ENCODE measurements at places on chromosomes 7 and 10.

DNA sequence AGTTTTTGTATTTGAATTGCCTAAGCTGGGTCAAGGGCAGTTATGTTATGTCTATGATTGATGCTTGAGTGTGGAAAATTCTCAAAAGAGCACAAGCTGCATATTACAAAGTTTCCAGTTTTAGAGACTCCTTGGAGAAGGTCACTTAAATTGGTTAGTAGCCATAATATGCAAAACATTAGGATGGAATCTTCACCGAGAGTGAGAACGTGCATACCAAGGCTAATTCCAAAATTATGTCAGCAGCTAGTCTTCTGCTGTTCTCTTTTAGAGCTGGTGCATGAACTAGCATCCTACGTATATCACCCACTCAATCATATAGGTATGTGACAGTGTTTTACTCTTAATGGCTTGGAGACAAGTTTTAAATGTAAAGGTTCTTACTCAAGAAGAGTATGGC is 49.2 kb downstream of the MKX start:
- DNase-seq, result no peak

- no peak for DNase-seq
These were observed 1.9 kb upstream of the LRRC18 start for GRCh38 chr10:48941427-48942075.

DNA sequence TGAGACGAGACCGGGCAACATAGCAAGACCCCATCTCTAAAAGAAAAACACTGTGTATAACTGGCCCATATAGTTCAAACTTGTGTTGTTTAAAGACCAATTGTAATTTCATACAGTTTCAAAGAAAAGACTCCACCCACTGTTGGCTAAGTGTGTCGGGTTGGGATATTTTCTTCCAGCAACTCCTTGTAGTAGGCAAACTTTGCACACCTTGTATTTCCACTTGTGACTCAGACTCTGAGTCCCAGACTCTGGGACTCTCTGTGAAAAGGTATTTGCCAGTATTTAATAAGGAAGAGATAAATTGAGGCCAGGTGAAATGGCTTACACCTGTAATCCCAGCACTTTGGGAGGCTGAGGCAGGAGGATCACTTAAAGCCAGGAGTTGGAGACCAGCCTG is 29.3 kb upstream of the RHBDD2 start:
- no peak for DNase-seq

GRCh38 chr10:58091886-58092285 is 175.8 kb downstream of the IPMK start:
- no peak for DNase-seq

GRCh38 chr7:132750096-132750495 is 173.8 kb upstream of the PLXNA4 start:
- DNase-seq, result no peak

DNA sequence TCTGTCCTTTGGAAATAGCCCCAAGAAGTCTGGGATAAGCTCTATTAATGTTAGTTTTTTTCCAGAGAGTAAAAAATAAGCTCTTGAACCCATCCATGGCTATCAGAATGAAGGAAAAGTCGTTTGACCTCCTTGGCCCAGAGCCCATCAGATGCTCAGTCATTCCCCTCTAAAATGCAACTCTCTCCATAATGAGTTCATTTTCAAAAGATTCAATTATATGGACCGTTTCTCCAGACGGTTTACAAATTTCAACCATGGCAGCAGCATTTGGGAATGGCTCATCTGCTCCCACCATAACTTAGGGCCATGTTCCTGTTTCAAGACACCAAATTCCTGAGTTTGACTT is 220.0 kb downstream of the PTPRN2 start:
- no peak for DNase-seq

DNA sequence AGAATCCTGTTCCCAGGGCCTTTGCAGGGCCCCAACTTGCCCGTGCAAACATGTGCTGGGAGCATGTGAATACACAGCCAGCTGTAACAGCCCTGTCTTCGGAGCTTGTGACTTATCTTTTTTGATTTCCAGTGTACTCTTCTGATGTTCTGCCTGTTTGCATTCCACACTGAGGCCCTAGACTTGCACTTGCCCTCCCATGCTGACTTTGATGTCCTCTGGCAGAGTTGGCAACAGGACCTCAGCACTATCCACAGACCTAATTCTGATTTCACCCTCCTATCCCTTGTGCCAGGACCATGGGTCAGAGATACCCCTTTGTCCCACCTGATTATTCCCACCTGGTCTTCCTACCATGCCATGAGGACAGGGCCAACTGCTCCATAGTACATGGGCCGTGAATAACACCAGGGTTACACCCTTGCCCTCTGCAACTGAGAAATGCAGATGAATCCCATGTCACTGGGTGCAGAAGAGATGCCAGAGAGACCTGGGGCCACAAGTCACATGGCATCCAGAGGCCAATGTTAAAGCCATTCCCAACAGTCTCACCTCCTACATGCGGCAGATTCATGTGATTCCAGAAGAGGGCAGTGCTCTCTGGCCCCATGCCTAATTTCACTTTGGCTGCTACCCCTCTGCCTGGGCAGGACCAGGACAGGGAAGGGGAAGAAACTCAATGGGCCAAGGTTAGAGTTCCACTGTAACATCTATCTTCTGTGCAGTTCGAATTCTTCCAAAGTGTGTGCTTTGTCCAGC is 43.0 kb downstream of the SCRN1 start:
- peak; percentile 7 for DNase-seq

GRCh38 chr7:103691291-103691690 is 245.3 kb upstream of the SLC26A5 start:
- no peak for DNase-seq

GRCh38 chr10:129945064-129945463 is 19.0 kb downstream of the EBF3 start:
- DNase-seq, result no peak

DNA sequence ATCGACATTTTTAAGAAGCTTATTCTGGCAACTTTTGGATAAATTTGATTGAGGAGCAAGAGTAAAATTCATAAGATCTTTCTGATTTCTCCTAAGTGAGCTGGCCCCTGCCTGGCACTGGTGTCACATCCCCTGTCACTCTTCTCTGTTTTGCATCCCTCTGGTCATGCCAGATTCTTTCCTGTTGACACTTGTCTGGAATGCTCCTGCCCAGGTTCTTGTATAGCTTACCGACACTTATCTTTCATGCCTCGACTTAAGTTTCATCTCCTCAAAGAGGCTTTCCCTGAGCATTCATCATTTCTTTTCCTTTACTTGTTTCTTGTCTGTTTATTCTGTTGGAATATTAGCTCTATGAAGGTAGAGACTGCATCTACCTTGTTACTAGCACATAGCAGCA is 22.2 kb upstream of the AASS start:
- DNase-seq, result no peak

DNA sequence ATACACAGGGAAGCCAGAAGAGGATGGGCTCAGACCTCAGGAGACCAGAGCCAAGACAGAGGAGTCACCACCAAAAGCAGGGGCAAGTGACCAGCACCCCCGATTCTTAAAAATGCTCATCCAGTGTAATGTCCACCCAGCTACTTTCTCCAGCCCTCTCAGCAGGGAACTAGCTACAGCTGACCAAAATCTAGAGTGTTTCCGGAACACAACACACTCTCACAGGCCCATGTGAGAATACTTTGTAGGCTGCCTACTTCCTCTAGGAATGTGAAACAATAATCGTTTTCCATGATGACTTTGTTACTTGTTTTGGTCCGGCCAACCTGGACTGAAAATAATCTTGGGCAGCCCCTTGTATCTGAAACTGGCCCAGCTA is 14.5 kb downstream of the PSAP start:
- no peak for DNase-seq

DNA sequence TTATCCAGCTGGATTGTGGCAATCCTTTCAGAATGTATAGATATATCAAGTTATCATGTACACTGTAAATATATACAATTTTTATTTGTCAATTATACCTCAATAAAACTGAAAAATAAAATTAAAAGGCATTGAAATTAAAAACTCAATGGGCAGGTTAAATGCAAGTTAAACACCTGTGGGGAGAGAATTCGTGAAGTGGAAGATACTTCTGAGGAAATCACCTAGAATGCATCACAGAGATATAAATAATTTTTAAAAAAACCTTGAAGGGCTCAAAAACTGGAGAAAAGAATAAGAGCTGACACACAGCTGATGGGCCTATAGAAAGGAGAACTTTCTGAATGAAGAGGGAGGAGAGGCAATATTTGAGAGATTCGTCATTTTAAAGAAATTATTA is 37.2 kb upstream of the DRGX start:
- no peak for DNase-seq

- DNase-seq, result no peak
These were observed 100.3 kb downstream of the MKI67 start for GRCh38 chr10:128025951-128026350.

- no peak for DNase-seq
These were observed 25.3 kb downstream of the IKZF1 start for GRCh38 chr7:50329775-50330174.

DNA sequence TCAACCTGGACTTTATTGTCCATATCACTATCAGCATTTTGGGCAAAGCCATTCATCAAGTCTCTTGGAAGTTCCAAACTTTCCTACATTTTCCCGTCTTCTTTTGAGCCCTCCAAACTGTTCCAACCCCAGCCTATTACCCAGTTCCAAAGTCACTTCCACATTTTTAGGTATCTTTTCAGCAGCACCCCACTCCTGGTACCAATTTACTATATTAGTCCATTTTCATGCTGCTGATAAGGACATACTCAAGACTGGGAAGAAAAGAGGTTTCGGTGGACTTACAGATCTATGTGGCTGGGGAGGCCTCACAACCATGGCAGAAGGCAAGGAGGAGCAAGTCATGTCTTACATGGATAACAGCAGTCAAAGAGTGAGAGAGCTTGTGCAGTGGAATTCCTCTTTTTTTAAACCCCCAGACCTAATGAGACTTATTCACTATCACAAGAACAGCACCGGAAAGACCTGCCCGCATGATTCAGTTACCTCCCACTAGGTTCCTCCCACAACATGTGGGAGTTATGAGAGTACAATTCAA is 50.2 kb downstream of the NRF1 start:
- no peak for DNase-seq

GRCh38 chr7:97680622-97681021 is 51.3 kb upstream of the TAC1 start:
- no peak for DNase-seq

GRCh38 chr10:118395947-118396346 is 53.8 kb upstream of the FAM204A start:
- DNase-seq, result no peak

GRCh38 chr7:25297278-25297677 is 69.0 kb upstream of the NPVF start:
- DNase-seq, result no peak

- peak; percentile 65 for DNase-seq
These were observed 11.5 kb downstream of the PMS2 start for GRCh38 chr7:5997210-5997808.

DNA sequence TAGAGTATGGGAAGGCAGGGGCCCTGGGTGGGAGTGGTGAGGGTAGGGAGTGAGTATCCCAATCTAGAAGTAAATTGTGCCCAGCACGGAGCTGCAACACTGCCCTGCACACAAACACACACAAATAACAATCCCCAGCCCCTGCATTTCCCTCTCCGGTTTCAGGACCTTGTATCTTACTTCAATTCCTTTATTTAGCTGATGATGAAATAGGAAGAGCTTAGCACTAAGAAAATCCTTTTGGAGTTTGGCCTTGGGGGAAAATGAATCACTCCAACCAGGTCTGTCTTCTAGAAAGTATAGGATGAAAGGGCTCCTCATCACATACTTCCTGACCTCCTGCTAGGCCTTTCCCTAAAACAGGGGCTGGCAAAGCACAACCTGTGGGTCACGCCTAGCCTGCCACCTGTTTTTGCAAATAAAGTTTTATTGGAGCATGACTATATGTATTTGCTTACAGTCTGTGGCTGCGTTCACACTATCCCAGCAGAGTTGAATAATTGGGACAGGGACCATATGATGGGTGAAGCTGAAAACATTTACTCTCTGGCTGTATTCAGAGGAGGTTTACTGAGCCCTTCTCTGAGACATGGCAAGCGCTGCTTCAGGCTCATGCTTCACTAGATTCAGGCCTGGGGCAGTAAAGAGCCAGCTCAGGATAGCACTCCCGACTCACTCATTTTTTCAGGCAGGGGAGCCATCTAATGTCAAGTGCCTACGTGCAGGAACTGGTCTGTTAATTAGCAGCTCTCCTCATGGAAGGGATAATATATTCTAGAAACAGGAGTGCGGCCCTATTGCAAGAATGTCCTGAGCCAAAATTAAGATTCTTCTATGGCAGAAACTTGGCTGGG is 111.0 kb downstream of the EGFR start:
- DNase-seq, result no peak

GRCh38 chr10:98268694-98269431 is 869 bp upstream of the LOXL4 start:
- no peak for DNase-seq

- no peak for DNase-seq
These were observed 28.6 kb upstream of the NRP1 start for GRCh38 chr10:33363106-33363505.

- DNase-seq, result no peak
These were observed 113.3 kb downstream of the EBF3 start for GRCh38 chr10:129850790-129851189.

GRCh38 chr10:34029455-34029854 is 695.0 kb upstream of the NRP1 start:
- DNase-seq, result no peak

GRCh38 chr7:151244841-151245346 is 3.6 kb downstream of the SMARCD3 start:
- no peak for DNase-seq

GRCh38 chr7:11716185-11716584 is 115.8 kb downstream of the THSD7A start:
- no peak for DNase-seq

GRCh38 chr10:81135851-81136250 is 598.1 kb downstream of the SH2D4B start:
- DNase-seq, result no peak

GRCh38 chr7:34133983-34134782 is 228.8 kb downstream of the BMPER start:
- DNase-seq, result peak; percentile 60

DNA sequence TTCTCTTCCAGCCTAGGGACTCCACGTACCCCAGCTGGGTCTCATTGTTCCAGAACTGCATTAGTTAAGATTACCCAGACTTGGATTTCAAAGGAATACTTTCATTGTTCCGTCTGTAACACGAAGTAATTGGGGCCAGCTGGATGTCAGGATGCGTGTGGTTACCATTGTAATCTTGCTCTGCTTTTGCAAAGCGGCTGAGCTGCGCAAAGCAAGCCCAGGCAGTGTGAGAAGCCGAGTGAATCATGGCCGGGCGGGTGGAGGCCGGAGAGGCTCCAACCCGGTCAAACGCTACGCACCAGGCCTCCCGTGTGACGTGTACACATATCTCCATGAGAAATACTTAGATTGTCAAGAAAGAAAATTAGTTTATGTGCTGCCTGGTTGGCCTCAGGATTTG is 21.0 kb downstream of the LRRC17 start:
- no peak for DNase-seq
